Right renal pelvis (tissue), 4 donors: ENCODE measurements at places on chromosomes 2 and 18.
A peak's percentile ranks its signal among the peaks of the same experiment; 100 is the strongest.

GRCh38 chr2:30481323-30481800 is 34.3 kb downstream of the LCLAT1 start:
- no peak for DNase-seq

GRCh38 chr18:54774981-54775665 is 53.2 kb upstream of the RAB27B start:
- no peak for DNase-seq

GRCh38 chr2:235227590-235227989 is 266.3 kb upstream of the AGAP1 start:
- DNase-seq = no peak

DNA sequence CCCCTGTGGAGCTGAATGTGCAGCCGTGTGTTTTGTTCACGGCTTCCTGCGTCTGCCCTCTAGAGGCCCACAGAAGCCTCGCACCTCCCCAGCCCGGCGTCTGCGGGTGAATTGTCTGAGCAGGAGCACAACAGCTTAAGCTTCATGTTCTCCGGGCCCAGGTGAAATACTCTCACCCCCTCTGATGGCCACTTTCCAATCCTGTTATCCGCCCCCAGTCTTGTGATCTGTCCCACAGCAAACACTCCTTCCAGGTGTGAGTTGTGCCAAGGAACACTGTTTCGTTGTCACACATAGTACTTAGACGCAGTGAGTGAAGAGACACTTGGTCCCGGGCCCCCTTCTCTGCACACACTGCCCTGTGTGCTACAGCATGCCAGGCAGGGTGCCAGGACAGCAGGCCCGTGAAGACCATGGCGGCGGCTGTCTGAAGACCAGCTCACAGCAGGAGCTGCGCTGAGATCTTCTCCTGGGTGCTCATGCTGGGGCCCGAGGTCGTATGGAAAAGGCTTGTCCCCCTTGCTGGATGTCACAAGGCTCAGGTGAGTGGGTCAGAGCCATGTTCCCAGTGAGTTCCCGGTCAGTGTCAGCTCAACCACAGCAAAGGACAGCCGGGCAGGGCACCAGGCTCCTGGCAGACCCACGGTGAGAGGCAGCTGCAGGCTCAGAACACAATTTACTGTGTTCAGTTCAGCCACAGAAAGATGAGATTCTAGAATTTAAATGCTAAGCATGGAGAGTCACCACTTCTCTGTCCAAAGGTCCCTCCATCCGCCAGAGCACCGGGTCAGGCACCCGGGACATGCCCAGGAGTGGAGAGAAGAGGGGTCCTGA is 6.8 kb upstream of the PXDN start:
- no peak for DNase-seq

DNA sequence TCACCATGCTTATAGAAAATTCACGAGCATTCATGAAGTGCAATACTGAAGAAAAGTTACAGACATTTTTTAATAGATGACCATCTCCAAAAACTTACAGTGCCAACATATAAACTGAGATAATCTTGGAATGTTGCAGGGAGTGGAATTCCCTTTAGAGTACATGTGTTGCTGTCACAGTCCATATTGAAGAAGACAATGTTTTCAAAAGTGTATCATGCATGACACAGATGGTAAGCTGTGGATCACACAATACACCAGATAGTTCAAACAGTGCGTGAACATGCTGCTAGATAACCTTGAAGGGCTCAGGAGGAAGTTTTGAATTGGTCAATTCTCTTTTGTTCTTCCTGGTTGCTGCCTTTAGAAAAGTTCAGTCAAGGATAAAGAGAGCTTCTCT is 1644.3 kb upstream of the NXPH2 start:
- no peak for DNase-seq

GRCh38 chr2:159148901-159149300 is 137.6 kb downstream of the WDSUB1 start:
- no peak for DNase-seq

GRCh38 chr2:85132397-85132796 is 795 bp upstream of the TCF7L1 start:
- DNase-seq = no peak

GRCh38 chr2:1671916-1672315 is 72.4 kb downstream of the PXDN start:
- no peak for DNase-seq

DNA sequence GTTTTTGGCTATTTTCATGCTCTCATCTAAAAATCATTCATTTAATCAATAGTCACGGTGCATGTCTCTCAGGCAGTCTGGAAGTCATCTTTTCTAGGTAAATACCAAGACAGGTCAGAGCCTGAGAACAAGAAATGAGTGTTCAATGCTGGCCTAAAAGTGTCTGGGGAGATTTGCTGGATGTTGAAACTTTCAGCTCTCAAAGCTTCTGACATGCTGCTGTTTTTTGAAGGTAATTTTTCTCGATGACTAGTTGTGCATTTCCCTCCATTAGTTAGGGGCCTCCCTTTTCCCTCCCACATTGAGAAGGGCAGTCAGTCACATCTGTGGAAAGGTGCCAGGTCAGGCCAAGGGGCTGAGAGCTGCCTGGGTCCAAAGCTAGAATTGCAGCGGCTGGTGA is 115.6 kb downstream of the LPIN1 start:
- DNase-seq = no peak

DNA sequence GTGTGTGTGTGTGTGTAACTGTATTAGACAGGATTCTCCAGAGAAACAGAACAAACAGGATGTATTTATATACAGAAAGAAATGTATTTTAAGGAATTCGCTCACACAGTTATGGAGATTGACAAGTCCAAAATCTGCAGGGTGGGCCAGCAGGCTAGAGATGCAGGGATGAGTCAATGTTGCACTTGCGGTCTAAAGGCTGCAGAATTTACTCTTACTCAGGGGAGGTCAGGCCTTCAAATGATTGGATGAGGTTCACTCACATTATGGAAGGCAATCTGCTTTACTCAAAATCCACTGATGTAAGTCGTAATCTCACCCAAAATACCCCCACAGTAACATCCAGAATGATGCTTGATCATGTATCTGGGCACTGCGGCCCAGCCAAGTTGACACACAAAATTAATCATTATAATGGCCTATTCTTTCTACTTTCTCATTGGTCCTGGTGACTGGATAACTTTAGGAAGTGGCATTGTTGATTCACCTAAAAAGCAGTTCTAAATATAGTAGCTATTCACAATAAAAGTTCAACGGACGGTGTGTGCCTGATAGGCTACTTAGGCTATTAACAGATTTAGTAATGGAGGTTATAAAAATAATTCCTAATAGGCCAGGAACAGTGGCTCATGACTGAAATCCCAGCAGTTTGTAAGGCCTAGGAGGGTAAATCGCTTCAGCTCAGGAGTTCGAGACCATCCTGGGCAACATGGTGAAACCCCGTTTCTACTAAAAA is 40.6 kb upstream of the ACYP2 start:
- no peak for DNase-seq

- DNase-seq = no peak
Observed at GRCh38 chr2:25354116-25354515, 12.4 kb upstream of the DNMT3A start.

- DNase-seq = no peak
Observed at GRCh38 chr2:2586068-2586776, 255.1 kb upstream of the MYT1L start.

- DNase-seq = no peak
Observed at GRCh38 chr18:43936176-43936575, 658.9 kb upstream of the SYT4 start.

GRCh38 chr2:176685908-176686307 is 416.7 kb downstream of the MTX2 start:
- no peak for DNase-seq

GRCh38 chr2:149625671-149626070 is 38.1 kb upstream of the MMADHC start:
- no peak for DNase-seq

DNA sequence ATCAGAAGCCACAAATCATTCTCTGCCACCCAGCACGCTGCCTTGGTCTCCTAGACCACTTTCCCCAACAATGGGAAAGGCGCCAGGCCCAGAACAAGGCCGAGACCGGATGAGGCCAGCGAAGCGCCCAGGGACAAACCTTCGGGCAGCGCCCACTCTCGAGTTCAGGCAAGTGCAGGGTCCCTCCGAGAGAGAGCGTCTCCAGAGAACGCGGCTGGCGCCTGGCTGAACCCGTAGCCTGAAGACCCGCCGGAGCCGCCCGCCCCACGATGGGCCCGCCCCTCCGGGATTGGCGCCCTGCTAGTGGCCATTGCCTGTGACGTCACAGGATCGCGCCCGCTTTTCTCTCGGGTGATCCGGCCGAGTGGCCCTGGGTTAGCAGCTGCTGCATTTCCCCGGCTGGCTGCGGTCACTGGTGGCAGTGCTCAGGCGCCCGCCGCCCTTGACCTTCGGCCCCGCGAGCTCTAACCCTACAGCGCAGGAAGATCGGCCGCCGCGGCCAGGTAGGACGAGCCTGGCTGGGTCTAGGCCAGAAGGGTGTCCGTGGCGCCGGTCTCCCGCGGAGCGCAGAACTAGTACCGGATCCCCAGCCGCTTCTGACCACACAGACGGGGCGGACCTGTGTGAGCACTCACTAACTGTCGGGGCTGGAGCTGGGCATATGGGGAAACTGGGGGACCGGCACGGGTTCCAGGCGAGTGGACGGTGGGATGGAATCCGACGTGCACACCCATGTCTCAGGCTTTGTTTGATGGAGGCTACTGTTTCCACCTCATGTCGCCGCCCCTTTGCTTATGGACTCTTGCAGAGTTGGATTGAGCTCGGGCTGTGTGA is at the start of gene FAHD2A:
TSS of gene FAHD2A (plus strand) at position 339 of the 834 bp plus-strand sequence. CDS start 2,851 bp downstream, outside the sequence.
- peak; percentile 87 for DNase-seq

DNA sequence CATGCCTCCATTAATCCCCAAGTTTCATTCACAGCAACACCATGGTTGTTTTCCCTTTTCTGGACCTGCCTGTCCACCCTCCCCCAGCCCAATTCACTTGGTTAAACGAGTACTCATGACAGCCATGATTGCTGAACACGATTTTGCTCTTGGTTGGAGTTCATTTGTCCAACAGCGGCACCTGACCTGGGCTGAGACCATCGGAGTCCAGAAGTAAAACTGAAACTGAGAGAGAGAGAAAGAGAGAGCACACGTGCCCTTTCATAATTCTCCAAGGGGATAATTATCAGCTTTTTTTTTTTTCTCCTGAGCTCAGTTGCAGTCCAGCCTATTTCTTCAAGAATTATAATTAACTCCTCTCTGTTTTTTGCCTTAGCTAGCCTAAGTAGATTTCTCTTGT is 13.7 kb upstream of the KIF5C start:
- DNase-seq = no peak

DNA sequence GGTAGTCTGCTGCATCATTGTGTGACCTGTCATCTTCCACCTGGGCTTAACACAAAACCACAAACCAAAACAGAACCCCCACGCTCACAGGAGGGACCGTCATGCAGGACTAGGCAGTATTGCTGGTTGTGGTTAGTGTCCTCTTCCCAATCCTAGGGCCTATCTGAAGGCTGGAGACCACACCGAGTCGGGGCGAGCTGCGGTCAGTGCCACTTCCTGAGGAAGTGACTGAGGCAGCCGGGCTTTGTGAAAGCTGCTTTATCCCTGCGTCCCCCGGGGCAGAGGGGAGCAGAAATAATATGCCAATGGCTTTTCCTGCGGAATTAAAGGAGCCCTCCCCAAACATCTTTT is 22.9 kb downstream of the ZNF532 start:
- no peak for DNase-seq

GRCh38 chr18:36181898-36182506 is 5.3 kb upstream of the MOCOS start:
- no peak for DNase-seq

DNA sequence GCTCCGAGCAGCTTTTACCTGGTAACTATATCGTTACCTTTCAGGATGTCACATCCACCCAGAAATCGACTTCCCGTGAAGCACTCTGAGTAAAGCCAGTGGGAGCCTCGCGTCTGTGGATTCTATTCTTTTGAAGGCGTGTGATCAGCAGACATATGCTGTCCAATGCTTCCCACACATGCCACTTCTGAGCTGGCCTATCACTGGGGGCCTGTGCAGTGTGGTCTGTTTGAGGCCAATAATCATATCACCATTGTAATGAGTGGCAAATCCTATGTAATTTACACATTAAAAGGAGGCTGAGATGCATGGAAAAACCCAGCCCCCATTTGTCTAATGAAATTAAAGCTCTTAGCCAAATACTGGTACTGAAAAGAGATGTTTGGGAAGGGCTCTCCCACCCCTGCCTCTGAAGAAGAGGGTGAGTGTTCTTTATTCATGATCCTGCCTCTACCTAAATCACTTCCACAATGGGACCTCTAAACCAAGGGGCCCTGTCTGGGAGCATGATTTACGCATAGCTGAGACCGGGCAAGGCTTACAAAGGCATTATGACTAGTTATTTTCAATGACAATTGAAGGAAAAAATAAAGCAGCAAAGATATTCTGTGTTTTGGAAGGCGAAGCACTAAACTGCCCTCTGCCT is 686.8 kb downstream of the ZEB2 start:
- DNase-seq = no peak

- no peak for DNase-seq
Observed at GRCh38 chr2:97693476-97693875, 19.9 kb upstream of the ZAP70 start.

- DNase-seq = no peak
Observed at GRCh38 chr18:8660316-8660715, 45.0 kb upstream of the MTCL1 start.

DNA sequence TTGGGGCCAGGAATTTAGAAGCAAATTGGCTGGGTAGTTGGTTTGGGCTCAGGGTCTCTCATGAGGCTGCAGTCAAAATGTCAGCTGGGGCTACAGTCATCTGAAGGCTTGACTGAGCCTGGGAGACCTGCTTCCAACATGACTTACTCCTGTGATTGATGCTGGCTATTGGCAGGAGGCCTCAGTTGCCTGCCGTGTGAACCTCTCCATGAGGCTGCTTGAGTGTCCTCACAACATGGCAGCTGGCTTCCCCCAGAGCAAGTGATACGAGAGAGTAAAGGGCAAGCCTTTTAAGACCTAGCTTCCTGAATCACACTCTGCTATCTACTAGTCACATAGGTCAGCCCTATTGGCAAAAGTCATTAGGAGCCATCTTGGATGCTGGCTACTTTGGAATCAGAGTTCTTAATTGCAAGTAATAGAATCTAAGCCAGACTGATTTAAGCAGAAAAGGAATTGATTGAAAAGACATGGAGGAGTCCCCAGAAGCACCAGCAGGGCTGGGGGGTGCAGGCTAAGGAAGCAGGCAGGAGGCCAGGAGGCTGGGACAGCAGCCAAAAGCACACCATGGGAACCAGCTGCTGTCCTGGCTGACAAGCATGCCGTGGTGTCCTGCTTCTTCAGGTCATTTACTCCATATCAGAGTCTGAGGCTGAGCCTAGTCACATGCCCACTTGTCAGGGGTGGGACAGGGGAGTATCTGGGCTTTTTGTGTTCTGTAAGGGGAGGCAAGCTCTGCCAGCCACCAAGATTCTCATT is 7.8 kb upstream of the GIGYF2 start:
- no peak for DNase-seq

- no peak for DNase-seq
Observed at GRCh38 chr18:55041366-55041765, 82.1 kb upstream of the CCDC68 start.

DNA sequence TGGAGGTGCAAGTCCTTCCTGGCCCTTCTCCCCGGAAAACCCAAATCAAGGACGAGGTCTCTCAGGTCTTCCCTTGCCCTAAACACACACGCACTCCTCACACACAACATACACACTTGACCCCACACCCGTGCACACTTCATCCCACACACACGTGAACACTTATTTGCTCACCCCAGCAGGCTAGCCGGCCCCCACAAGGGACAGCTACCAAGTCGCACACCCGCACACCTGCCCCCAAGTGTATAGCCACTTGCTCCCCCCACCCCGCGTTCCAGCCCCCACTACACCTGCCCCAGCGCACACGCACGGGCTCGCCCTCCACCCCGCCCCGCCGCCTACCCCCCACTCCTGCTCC is 359 bp downstream of the TGFBRAP1 start:
- DNase-seq = no peak

GRCh38 chr2:236627193-236627592 is 57.6 kb downstream of the ACKR3 start:
- DNase-seq = no peak

GRCh38 chr2:27735263-27735904 is 36.1 kb upstream of the MRPL33 start:
- peak; percentile 49 for DNase-seq
